Endothelial cell (in vitro differentiated cells): ENCODE measurements at places on chromosomes 2 and 18.

DNA sequence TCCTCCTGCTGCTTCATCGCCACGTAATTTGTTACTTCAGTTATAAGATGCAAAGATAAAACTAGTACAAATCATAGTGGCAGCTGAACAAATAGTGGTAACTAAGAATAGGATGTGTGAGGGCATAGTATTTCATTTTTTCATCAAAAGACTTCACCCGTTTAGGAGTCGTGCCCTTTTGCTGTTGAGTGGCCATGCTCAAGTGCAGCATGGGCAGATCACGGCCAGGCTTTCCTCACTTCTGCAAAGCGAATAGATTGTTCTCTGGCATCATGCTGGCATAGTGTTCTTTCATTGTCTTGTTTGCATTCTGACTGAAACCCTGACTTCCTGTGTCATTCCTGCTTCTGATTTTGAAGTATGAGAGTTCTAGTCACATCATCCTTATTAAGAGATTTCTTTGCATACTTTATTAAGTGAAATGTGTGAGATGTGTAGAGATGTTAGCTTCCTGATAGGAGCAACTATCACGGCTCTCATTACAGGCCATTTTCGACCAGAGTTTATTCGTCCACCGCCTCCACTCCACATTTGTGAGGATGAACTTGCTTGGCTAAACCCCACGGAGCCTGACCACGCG is 11.8 kb downstream of the CNOT11 start:
- no peak for DNase-seq

GRCh38 chr2:10242998-10243925 is 59.4 kb upstream of the HPCAL1 start:
- DNase-seq = no peak

GRCh38 chr2:112480530-112481049 is 1.4 kb upstream of the TTL start:
- no peak for DNase-seq

DNA sequence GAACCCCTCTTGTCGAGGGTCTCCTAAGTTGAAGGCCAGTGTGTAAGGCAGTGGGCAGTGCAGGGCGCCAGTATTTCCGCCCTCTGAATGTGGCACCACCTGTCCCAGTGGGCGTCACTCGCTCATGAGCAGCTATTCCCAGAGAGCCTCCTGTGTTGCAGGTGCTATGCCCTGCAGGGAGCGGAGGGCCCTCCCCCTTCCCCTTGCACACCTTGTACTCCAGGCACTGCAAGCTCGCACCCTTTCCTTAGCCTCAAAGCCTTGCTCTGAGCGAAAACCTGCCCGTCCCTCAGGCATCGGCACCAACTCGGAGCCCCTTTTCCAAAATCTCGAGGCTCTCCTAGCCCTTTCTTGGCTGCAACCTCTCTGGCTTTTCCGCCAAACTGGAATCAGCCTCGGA is 282.7 kb downstream of the AGAP1 start:
- DNase-seq = no peak

DNA sequence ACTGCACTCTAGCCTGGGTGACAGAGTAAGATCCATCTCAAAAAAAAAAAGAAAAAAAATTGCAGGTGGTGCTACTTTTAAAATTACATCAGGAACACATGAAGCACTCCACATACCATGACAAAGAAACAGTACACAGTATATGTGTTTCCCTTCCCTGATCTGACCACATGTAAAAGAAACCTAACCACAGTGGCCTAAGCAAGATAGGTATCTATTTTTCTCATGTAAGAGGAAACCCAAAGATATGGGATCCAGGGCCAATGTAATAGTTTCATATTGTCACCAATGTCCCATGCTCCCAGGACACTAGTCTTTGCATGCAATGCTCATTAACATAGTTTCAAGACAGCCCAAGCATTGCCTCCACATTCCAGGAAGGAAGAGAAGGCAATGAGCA is 99.9 kb downstream of the DYM start:
- DNase-seq = no peak

- peak; percentile 38 for DNase-seq
Measured at GRCh38 chr2:224646242-224646846, 61.2 kb upstream of the CUL3 start.

- DNase-seq = no peak
Measured at GRCh38 chr18:79948719-79949411, 2.6 kb downstream of the SLC66A2 start.

DNA sequence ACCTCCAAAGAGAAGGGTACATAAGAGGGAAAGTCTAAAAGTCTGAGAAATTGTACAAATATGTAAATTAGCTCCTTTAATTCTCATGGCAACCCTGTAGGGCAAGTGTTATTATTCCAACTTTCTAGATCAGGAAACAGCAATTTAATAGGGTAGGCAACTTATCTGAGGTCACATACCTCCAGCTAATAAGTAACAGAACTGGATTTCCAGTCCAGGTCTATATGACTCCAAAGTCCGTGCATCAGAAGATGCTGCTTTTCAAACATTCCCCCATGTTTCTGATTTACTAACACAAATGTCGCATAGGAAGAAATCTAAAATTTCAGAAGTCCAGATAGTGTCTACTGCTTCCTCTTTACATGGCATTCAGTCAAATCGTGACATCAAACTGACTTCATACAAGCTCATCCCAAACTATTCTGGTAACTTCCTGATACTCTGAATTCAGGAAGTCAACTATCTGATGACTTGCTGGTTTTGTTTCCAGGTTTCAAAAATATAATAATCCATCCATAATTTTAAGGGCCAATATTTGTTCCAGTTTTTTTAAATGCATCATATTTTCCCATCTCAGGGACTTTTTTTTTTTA is 419.3 kb upstream of the ACVR2A start:
- no peak for DNase-seq

DNA sequence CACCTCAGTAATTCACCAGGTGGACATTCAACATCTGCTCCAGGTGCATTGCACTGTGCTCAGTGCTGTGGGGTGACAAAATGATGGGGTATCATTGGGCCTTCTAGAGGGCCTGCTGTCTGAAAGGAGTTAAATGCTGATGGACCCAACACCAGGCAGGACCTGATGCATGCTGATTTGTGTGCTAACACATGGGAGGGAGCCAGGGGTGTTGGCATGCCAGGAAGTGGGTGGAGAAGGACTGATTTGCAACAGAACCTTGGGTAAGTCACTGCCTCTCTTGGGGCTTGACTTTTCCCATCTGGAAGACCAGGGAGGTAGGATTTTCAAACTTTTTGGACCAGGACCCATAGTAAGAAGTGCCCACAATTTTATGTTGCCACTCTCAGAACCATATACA is 57.9 kb upstream of the CXCR4 start:
- DNase-seq = no peak
